ENCODE measurements at places on chromosomes 7 and 10.

DNA sequence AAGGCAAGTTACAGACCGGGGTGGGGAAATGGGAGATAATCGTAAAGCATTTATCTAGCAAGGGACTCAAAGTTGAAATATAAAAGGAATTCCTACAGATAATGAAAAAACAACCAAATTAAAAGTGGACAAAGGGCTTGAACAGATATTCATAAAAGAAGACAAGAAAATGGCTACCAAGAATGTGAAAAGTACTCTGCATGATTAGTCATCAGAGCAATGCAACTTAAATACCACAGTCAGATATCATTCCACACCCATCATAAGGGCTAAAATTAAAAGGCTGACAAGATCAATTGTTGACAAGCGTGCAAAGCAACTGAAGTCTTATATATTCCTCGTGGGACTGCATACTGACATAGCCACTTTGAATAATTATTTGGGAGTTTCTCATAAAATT is 124.6 kb upstream of the RSU1 start:
- DNase-seq: peak; percentile 32

DNA sequence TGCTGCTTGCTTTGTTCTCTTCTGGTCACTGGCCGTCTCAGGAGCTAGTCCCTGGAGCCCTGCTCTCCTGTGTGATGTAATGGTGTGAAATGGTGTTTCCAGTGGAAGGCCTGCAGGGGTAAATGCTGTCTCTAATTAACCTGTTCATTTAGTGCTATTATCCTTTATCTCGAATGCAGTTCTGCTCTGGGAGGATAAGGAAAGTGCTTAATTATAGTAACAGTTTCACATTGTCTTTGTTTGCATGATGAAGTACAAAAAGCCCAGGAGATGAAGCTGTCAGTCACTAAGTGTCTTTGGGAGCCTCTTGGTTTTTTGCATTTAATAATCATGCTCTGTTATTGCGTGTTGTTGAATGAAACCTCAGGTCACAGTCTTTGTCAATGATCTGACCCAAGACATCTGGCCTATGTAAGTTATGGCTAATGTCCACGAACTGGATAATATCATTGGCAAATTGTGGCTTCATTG is 755.3 kb upstream of the GALNT17 start:
- no peak for DNase-seq

DNA sequence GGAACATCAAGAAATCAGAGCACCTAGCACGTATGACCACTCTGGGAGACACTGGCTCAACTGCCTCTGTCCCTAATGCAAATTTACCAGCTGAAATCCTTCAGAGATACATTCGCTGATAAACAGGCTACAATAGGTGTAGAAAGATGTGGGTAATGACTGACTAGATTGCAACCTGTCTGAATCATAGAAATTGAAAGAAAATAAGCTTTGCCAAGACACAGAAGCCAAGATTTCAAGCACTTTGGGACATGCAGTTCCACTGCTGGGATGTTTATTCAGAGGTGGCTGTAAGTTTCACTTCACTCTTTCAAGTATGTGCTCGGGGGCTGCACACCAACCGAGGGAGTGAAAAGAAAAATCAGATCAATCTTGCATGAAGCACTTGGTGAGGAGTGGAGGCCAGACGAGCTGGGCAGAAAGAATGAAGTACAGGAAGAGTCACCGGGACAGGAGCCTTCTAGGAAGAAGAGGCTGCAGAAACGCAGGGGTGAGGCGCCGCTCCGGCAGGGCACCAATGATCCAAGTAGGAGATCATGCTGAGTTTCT is 276.7 kb downstream of the PARD3 start:
- no peak for DNase-seq

DNA sequence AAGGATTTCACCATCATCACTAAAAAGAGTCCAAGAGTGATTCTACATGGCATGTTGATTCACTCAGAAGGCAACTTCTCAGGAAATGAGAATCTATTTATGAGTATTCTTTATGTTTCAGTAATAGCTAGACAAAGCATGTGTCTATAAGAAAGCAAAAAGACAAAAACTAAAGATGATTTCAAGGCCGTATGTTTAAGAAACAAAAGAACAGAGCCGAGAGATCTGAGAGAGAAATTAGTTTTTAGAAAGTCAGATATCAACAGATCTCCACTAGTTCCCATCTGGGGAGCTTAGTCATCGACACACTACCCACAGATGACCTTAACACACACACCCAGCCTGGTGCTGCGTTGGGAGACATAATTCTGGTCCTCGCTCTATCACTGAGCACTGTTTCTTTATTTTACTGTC is 21.0 kb downstream of the PIP4K2A start:
- peak; percentile 76 for DNase-seq

DNA sequence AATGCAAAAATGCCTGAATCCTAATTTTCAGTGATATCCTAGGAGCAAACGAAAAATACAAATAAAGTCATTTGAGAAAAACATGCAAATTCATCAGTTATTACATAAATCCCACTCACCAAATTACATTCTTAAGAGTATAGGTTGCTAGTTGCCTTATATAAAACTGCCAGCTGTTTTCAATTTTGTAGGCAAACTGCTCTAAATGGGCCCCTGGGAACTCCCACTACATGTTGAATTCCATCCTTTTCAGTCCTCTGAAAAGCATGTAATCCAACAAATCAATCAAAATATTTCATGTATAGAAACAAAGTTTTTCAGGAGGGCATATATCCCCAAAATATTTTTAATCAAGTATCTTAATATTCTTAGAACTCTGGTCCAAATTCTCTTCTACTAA is 2.1 kb upstream of the JMJD1C start:
- DNase-seq: peak; percentile 18

DNA sequence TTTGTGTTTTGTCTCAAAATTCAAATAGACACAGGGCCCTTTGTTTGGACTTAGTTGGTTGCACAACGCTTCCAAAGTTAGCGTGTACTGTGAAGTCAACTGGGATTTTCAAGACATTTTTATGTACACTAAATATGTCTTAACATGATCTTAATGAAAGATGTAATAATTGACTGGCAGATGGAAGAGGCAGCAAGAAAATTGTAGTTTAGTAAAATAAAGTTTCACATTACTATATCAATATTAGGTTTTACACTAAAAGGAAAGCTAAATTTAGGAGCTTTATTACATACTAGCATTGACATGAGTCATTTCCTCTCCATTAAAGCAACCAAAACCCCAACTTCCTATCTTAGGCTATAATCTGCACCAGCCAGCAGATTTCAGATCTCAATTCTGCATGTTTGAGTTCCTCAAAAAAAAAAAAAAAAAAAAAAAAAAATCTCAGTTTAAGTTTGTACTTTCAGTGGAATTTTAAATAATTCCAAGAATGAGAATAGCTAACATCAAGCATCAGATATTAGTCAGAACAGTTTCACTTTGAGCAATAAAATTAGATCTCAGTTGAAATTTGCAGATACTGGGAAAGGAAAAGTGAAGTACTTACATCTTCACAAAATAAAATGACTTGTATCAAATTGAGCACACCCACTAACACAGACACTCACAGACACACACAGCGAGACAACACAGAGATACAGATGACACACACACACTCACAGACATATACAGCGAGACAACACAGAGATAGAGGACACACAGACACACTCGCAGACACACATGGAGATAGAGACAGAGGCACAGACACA is 346.6 kb upstream of the KLF6 start:
- DNase-seq: peak; percentile 85

GRCh38 chr10:99661377-99661763 is 2.1 kb downstream of the ENTPD7 start:
- DNase-seq: peak; percentile 88

DNA sequence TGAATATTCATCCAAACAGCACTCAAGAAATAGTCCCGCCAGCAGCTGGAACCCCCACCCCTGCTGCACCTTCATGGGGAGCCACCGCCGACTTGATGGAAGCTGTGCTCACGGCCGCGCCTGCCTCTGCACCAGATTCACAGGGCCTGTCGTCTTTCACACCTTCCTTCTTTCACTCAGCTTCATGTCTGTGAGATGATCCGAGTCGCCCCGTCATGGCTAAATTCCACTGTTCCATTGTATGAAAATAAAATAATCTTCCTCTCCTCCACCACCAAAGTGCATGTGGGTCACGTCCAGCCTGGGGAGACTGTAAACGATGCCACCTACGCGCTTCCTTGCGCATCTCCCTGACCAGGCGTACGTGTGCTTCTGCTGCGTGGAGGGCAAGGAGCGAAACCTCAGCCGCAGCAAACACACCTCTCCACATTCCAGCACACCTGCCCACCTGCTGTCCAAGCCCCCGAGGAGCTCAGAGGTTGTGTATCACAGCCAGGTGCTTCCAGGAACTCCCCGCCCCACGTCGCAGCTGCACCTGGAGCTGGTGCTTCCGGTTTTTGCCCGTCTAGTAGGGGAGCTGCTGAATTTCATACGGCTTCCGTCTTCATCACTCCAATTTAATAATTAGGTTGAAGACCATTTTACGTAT is 137.0 kb downstream of the PTPRN2 start:
- no peak for DNase-seq

DNA sequence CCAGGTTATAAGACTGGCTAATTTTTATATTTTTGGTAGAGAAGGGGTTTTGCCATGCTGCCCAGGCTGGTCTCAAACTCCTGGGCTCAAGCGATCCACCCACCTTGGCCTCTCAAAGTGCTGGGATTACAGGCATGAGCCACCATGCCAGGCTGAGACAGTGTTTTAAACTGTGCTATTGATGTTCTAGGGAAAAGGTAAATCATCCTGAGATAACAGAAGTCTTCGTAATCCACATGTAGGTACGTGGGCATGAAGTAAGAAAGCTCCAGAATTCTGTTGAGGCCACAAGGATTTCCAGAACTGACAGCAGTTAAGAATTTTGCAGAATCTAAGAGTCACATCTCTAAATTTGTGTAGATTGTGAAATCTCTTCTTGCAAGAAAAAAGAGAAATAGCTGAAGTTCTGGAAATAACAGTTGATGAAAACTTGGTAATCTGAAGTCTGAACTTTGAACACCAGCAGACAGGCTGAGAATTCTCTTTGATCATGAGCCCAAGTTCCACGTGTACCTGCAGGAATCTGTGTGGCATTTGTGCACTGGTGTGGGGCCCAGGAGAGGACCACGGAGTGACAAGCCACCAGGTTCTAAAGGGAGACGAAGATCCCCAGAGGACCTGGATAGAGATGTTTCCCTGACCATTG is 24.6 kb downstream of the C7orf33 start:
- DNase-seq: no peak

DNA sequence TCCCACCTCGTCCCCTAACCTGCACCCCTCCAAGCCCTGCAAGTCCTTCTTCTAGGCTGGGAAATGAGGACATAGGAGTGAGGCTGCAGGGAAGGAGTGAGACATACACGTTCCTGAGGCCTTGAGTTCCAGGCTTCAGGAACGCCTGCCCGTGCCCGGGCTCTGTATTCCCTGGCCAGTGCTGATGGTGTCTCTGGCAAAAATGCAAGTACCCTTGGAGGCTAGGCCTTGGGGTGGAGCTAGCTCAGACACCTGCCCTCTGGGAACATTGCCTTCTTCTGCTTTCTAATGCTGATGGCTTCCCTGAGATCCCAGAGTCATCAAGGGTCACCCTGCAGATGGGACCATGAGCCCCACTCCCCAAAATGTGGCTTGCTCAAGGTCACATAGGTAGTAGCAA is 76.0 kb downstream of the GRK5 start:
- DNase-seq: no peak

- no peak for DNase-seq
Observed at GRCh38 chr10:126111516-126111915, 215.2 kb downstream of the FANK1 start.

DNA sequence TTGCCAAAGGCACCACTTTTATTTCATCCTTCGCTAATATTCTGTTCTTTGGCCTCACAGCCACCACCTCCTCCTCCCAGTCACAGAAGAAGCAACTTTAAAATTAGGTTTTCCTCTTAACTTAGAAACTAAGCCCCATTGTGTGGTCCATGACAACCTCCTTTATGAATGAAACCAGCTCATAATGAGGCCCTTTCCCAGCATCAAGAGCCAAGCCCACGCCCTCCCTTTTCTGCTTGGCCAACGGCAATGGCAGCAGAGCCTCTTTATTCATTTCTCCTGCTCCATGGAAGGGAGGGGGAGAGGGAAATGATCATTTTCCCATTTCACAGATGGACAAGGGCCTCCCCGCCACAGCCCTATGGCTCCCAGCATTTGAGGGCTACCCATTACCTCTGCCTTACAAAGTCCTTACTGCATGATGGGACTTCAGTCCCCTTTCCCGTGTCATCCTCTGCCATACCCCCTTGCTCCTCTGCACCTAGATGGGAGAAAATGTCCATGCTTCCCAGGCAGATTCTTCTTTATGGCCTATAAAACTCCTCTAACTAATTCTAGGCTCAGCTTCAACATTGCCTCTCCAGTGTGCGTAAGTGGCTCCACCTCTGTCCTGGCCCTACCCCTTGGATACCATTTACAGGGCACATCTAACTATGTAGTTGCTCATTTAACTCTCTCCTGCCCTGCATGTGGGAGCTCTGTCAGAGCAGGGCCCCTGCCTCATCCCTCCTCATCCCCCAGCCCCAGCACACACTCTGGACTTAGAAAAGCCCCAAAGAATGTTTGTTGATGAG is 475.5 kb downstream of the RPS24 start:
- no peak for DNase-seq

DNA sequence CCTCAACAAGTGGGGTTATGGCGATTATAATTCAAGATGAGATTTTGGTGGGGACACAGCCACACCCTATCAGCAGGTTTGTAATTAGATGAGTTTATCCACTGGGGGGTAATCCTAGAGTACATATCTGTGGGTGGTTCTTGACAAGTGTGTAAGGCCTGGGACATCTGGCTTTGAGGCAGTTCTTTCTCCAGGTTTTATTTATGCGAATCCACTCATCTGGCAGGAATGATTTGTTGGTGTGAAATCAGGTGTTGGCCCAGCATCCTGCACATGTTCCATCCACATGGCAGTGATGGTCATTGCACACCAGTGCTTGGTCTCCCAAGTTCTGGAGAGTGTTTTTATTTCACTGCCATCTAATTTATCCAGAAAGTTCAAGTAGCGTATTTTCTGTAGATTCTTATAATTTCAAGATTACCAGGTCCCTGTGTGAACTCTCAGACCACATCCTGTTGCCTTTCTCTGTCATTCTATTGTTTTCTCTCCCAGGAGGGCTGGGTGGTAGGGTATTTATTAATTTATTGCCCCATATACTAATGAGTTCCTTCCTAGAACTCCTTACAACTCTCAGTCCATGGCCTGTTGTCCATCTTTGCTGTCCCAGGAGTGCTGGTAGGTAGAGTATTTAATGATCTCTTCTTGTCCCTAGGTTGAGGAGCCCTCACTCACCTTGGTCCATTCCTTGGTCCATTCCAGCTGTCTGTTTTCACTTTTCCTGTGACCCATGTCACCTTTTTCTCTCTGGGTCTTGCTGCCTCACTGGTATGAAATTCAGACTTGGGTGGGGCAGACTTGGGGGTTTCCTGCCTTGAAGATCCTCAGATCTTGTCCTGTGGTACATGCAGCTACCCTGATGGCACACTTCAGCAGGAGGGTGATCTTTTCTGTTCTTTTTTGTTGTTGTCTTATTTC is 10.4 kb downstream of the RALA start:
- DNase-seq: no peak

GRCh38 chr10:126475074-126475691 is 86.9 kb upstream of the ADAM12 start:
- no peak for DNase-seq

DNA sequence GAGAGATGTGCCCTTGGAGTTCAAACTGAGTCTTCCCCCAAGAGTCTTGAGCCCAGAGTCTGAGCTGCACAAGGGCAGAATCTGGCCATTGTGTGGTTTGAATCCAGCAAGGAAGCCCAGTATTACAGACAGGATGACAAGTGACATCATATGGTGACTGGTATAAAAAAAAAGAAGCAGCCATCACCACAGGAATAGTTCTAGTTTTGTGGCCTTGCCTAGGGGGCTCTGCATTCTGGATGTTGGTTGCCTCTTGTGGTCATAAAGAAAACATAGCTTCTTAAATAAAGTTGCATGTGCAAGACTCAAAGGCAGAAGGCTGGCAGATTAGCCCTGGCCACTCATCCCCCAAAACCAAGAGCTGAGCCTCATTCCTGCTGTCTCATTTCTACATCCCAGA is 16.8 kb upstream of the LRRC72 start:
- no peak for DNase-seq

Data from foreskin fibroblast (primary cell).